Naive thymus-derived CD4-positive, alpha-beta T cell (primary cell): ENCODE measurements at places on chromosomes 12 and 14. TPM values are rescaled to one million over a fixed set of nuclear protein-coding genes. Genes with fewer than 3 reads are reported as not detected.

Gene TEAD4
- not detected for total RNA-seq

Gene SYCP3
- total RNA-seq = 0.35 TPM

Gene ADAM21
- not detected in 2 replicates for total RNA-seq

Gene ETFBKMT
- 2.0 TPM for total RNA-seq

Gene GPR65
- 18.4 and 18.6 TPM in 2 replicates for total RNA-seq

Gene RNASE3
- not detected for total RNA-seq
